Activated CD8-positive, alpha-beta T cell treated with anti-CD3 and anti-CD28 coated beads, Interleukin-2, amount 10 ng/mL, durations not matched to agents 7 days and 5 days (primary cell): ENCODE measurements at places on chromosomes 4 and X. TPM values are rescaled to one million over a fixed set of nuclear protein-coding genes. Genes with fewer than 3 reads are reported as not detected.

The ARR3 gene
- total RNA-seq = not detected

The RBMXL3 gene
- total RNA-seq = not detected

The PRDM8 gene
- 4.2 TPM for total RNA-seq

The SLC16A2 gene
- not detected for total RNA-seq

The GAGE12J gene
- not detected for total RNA-seq

The EMCN gene
- total RNA-seq = not detected

The GSX2 gene
- not detected for total RNA-seq

The MAGEA12 gene
- not detected for total RNA-seq

The GC gene
- total RNA-seq = not detected

The TRAM1L1 gene
- total RNA-seq = not detected

The NEUROG2 gene
- total RNA-seq = not detected

The LRCH2 gene
- not detected for total RNA-seq

The CT45A10 gene
- not detected for total RNA-seq

The ODAPH gene
- not detected for total RNA-seq

The CACNA1F gene
- 0.18 TPM for total RNA-seq

The DGAT2L6 gene
- total RNA-seq = not detected

The ADH1C gene
- total RNA-seq = not detected

The STEEP1 gene
- total RNA-seq = 20.5 TPM
